Stimulated activated CD4-positive, alpha-beta T cell treated with anti-CD3 and anti-CD28 coated beads, Interleukin-15, amount 100 ng/mL, for 24 hours (primary cell): ENCODE measurements at places on chromosomes 5 and 9.

GRCh38 chr9:8904771-8905515 is 1105.4 kb upstream of the DMAC1 start:
- no peak for DNase-seq

DNA sequence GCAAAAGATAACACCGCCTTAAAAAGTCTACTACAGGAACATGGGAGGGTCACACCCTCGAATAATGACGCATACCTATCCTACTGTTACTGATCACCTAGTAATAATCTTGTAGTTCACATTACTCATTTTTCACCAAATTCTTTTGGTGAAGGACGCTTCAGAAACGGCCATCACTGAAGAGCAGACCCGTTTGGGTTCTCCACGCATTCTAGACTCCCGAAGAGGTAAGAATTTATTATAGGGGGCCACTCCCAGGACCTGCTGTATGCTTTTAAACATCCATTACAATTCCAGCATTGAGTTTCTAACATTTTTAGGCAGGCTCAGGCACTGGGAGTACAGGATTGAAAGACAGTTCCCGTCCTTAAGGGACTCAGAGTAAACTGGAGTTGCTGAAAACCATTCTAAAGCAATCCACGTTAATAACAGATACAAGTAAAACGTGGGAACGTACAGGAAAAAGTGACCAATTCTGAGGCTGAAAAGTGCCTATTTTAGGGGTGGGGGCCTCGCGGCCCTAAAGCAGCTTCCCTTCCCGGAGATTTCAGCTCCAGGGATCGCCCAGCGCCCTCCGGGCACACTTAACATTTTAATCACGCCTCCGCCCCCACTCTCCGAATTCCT is at the start of gene FER:
Gene FER (plus strand): TSS at position 124 of the 627 bp plus-strand sequence. CDS start 50,286 bp downstream, outside the sequence.
- peak; percentile 52 for DNase-seq

GRCh38 chr9:14320271-14321181 is 6.6 kb upstream of the NFIB start:
- no peak for DNase-seq

DNA sequence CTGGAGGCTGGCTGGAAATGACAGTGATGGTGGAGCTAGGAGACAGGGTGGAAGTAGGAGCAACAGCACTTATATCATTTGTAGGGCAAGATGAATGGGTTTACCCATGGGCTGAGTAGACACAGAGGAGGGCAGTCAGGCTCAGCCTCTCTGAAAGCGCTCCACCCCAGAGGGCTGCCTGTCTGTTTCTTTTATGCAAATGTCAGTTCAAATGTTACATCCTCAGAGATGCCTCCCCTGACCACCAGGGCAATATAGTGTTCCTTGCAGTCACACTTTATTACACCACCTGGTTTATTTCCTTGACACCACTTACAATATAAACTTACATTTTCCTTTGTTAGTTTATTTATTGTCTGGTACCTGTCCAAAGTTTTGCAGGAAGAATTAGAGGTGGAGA is 159.5 kb upstream of the IL12B start:
- no peak for DNase-seq

DNA sequence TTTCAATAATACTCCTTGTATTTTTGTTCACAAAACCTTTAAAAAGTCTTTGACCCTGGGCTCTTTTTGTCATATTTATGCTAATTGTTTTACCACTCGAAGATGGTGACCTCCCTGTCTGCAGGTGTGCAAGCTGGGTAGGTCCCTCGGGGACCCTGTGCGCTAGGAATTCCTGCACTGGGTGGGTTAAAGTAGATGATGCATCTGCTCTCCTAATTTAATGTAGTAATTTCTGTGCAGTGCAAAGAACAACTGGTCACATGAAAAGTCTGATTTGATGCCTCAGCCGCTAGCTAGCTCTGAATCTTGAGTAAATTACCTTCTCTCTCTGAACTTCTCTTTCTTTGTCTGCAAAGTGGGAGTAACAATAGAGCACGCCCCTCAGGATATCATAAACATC is 139.1 kb upstream of the OTULINL start:
- no peak for DNase-seq

- no peak for DNase-seq
Observed at GRCh38 chr9:72169178-72169577, 19.9 kb downstream of the GDA start.

GRCh38 chr5:57695179-57695578 is 212.6 kb upstream of the ACTBL2 start:
- no peak for DNase-seq

DNA sequence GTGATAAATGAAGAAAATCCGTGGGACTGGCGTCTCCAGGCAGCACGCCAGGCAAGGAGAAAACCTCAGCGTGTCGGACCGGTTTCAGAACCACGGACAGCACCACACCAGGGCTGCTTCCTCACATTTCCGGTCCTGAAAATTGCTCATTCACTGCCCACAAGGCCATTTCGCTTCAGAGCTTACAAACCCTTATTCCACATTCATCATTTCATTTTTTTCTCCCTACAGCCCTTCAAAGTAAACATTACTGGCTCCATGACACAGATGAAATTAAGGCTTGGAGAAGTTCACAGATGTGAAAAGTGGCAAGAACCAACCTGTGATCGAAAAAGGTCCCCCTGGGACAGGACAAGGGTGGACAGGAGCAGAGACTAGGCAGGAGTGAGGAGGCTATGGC is 1.5 kb upstream of the GPRIN1 start:
- peak; percentile 66 for DNase-seq

GRCh38 chr5:16412556-16412955 is 53.0 kb downstream of the ZNF622 start:
- no peak for DNase-seq

GRCh38 chr5:1521671-1522600 is 1.8 kb downstream of the LPCAT1 start:
- DNase-seq: no peak

GRCh38 chr5:5605170-5605764 is 182.8 kb downstream of the ICE1 start:
- no peak for DNase-seq

- peak; percentile 18 for DNase-seq
Observed at GRCh38 chr5:146079695-146080373, 25.5 kb downstream of the PLAC8L1 start.

- DNase-seq: no peak
Observed at GRCh38 chr5:6066016-6066415, 312.3 kb downstream of the MED10 start.

DNA sequence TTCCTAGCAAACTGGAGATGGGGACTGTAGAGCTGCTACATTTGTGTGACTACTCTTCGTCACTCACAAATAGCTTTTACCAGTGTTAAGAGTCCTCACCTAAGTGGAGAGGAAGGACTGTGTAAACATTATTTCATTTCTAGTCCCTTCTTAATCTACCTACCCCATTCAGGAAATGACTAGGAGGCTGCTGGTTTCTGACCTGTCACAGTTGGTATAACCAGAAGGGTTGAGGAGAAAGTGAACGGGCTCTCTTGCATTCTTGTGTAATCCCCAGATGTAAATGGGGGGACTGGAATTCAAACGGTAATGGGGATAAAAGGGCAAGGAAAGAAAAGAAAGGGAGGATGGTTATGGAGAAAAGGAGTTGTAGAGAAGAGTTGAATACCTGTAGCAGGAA is 35.4 kb upstream of the BNIP1 start:
- DNase-seq: no peak
